GM12878 (cell line): ENCODE measurements at places on chromosomes 5 and 9.

GRCh38 chr5:59171131-59171530 lies 588.3 kb downstream of the RAB3C start:
- no peak for DNase-seq

DNA sequence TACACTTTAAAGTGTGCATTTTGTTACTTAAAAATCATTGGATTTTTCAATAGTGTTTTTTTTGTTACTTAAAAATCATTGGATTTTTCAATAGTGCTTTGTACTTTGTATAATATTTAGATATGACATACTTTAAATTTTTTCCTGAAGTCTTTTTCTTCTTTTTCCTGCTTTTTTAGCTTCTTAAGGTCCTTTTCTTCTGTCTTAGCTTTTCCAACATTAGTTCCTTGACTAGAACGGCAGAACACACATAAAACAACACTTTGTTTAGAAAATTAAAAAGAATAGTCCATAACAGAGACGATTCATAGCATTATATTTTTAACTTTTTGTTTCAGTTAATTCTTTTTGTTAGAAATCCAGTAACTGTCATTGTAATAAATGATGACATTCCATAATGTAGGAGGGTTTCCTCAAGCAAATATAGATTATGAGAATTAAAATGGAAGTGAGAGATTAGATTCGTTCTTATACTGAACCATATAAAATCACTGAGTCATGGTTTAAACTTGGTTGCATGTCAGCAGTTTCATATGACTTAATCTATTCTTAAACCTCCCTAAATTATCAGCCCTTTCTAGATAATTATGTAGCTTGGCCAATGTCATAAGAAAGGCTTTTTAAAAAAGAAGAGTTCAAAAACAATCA lies 45.3 kb upstream of the RICTOR start:
- DNase-seq: no peak

GRCh38 chr5:159901772-159902171 lies 14.5 kb upstream of the ADRA1B start:
- no peak for DNase-seq

GRCh38 chr5:10213316-10213715 lies 36.4 kb downstream of the ATPSCKMT start:
- DNase-seq: no peak

DNA sequence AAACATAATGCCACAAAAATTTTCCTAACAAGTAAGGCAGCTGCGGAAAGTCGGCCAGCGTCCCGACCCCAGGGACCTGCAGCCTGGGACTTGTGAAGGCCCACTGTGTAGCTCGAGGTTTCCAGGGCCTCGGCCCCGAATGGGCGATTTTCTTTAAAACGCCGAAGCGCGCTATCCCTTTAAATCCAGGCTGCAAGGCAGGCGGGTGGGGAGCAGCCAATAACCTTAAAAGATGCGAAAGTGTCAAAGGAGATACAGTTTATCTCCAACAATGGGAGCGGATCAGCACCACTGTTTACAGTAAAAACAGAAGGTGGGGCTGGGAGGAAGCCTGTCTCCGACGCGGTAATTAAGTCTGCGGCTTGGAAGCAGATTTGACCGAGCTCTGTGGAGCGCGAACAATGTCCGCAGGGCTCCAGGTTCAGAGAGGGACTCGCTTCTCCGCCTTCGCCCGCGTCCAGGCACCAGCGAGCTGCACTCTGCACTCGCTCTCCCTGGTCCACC lies 1.7 kb upstream of the ZSWIM6 start:
- DNase-seq: no peak

DNA sequence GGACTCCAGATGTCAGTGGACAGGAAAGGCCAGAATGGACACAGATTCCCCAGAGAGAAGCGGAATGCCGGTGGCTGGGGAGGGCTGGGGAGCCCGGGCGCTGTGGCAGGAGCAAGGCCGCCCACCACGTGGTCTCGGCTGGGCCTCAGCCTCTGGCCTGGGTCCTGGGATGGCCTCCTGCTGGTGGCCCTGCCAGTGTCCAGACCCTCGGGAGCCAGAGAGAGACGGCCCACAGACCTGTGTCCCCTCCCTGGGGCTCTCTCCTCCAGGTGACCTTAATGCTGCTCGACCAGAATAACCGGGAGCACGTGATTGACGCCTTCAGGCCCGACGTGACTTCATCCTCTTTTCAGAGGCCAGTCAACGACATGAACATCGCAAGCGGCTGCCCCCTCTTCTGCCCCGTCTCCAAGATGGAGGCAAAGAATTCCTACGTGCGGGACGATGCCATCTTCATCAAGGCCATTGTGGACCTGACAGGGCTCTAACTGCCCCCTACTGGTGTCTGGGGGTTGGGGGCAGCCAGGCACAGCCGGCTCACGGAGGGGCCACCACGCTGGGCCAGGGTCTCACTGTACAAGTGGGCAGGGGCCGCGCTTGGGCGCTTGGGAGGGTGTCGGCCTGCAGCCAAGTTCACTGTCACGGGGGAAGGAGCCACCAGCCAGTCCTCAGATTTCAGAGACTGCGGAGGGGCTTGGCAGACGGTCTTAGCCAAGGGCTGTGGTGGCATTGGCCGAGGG lies 19.0 kb downstream of the FBXW5 start:
- no peak for DNase-seq

DNA sequence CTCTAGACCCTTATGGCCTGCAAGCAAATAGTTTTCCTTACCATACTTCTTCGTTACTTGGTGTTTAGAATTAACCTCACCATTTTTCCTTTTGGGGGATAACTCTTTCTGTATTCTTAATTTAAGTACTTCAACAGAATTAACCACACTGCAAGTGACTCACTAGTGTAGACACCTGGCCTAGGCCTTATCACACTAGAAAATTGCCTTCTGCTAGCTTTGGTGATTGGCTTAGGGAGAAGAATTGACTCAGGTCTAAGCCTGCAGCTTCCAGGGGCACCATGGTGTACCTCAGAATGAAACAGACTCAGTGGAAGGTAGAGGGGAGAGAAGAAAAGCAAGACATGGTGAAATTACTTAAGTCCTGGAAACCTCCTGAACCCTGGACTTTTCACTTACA lies 112.8 kb upstream of the HMHB1 start:
- DNase-seq: no peak

GRCh38 chr5:127260686-127261085 lies 29.9 kb upstream of the MEGF10 start:
- DNase-seq: no peak

DNA sequence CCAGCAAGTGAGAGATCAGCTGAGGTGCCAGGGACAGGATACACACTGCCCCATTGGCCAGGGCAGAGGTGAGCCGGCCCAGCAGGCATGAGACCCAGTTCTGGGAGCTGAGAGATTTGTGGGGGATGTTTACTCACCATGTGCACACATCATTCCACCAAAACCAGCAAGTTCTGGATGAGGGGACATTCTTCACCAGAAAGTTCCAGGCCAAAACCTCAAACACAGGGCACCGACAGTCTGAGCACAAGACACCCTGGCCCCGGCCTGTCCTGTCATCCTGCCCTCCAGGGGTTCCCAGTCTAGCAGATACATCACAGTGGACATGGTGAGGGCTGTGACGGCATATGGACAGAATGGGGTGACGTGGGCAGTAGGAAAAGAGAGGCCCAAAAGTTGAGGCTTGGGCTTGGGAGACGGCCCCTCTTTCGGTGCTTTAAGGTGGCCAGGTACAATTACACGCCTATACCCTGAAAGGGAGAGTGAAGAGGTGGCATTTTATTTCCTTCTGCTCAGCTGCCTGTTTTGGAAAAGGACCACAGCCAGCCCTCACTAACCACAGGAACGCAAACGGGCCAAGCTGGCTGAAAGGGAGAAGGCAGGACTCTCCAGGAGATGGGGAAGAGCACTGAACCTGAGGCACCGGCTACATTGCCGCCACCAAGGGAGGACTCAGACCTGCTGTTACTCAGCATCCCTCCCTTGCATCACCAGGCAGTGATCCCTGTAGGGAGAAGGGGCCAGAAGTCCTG lies 64.0 kb downstream of the SHB start:
- no peak for DNase-seq
